ENCODE measurements at places on chromosomes 7 and 10.
A peak's percentile ranks its signal among the peaks of the same experiment; 100 is the strongest.

DNA sequence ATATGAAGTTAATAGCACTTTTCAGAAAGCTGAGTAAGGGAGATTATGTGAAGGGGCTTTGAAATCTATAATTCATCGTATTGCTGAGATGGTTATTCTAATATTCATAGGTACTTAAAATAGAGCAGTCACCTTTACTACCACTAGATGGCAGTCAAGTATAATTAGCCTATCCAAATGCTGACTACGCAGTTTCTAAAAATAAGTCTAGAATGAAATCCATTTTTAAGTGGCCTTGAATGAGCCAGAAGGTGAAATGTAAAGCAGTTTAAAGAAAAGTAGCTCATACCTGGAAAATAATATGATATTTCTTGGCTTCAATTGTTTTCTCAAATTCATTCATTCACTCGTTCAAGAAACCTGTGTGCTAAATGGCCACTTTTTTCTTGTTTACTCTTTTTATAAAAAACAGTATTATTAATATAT, 1277.1 kb downstream of the GATA3 start:
- DNase-seq = no peak

- no peak for DNase-seq
Measured at GRCh38 chr10:61752111-61753011, 89.6 kb downstream of the CABCOCO1 start.

- no peak for DNase-seq
Measured at GRCh38 chr7:19415123-19415522, 269.9 kb upstream of the FERD3L start.

- DNase-seq = no peak
Measured at GRCh38 chr10:122307669-122308416, 36.7 kb downstream of the BTBD16 start.

DNA sequence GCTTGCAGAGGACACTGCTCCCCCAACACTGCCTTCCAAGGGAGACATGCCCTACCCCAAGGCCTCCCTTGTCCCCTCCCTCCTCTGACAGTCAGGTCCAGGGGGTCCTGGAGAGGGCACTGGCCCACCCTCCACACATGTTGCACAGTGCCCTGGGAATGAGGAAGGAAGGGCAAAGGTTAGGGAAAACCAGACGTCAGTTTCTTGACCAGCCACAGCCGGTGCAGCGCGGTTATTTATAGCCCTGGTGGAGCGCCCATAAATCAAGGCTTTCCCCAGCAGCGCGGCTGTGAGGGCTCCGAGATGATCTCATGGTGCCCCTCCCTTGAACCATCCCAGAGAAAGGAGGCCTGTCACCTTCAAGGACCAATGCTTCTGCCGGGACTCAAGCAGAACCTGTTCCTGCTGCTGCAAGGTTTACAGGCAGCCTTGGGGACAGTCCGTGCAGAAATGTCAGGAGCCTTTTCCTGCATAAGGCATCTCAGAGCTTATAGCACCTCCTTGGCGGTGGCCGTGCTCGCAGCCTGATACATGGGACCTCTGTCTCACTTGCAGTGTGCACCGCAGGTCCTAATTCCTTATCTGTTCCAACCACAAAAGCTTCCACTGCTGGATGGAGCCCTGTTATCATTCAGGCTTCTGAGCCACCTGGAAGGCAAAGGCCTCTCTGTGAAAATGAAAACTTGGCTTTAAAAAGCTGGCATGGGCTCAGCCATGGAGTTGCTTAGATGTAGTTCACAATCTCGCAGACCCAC, 127.3 kb downstream of the LHPP start:
- no peak for DNase-seq

DNA sequence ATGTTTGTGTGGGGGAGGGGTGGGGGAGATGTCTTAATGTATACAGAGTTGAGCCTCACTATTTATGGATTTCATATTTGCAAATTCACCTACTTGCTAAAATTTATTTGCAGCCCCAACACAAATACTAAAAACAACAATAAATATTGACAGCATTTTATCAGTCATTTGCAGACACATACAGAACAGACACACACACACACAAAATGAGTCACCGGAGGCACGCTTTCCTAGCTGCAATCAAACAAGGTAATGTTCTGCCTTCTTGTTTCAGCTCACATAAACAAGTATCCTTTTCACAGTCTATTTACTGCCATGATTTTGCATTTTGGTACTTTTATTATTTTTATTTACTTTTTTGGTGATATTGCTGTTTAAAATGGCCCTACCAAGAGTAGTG, 88.5 kb downstream of the IPMK start:
- DNase-seq = no peak

- no peak for DNase-seq
Measured at GRCh38 chr10:19800161-19800560, 16.1 kb upstream of the PLXDC2 start.

DNA sequence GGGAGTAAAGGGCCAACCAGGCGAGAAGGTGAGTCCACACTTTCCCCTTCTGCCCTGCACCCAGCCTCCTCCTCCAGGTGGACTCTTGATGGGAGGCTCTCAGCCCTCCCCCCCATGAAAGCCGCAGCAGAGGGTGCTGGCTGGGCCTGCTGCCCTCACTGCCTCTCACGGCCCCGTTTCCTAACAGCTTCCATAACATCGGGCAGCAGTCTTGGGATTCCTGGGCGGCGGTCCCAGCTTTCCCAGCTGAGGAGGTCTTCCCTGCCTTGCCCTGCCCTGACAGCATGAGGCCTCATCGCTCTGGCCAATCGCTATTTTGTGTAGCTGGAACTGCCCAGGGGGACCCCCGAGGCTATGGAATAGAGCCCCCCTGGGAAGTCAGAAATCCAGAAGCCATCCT, 76.3 kb downstream of the COL13A1 start:
- DNase-seq = no peak

- DNase-seq = peak; percentile 8
Measured at GRCh38 chr7:30479202-30480120, 877 bp upstream of the NOD1 start.

DNA sequence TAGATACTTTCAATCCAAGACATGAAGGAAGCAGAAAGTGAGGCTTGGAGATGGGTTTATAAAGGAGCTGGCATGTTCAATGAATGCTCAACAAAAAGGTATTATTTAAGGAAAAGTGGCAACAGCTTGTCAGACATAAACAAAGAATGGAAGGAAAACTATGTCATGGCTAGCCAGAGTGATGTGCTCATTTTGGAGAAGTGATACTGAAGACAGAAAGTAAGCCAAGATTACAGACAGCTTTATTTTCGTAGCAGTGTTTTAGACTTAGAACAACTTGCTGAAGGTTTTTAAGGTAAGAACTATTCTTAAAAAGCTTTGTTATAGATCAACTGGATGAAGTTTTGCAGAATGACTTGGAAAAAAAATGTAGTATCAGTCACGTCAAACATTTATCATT, 160.5 kb upstream of the FERD3L start:
- no peak for DNase-seq

GRCh38 chr7:79185605-79186004, 267.9 kb downstream of the MAGI2 start:
- DNase-seq = no peak

DNA sequence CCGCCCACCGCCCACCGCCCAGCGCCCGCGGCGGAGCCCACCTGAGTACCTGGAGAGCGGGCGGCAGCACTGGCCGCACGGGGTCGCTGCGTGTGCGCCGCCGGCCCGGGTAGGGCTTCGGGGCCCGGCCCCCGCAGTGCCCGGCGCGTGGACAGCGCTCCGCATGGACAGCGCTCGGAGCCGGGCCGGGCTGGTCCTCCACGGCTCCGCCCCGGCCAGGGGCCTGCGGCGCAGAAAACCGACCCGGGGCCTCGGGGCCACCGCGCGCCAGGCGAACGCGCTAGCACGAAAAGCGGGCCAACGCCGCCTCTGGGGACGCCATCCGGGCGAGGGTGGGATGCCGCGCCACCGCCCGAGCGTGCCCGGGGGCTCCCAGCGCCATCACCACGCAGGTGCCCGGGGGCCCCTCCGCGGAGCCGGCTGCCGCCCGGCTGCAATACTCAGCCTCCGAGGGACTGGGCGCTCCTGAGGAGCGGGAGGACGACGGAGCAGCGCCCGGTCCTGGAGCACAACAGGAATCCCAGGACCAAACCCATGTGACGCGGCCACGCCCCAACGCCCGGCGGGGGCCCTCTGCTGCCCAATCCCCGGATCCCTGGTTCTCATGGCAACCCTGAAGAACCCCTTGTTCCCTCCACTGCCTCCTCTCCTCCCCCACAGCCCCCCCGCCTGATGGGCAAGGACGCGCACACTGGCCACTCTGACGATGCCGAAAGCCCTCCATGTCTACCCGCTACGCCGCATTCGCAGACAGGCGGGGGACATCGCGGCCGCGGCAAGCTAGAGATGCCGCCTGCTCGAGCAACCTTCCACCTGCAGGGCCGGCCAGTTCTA, at the start of gene GRB10:
Gene GRB10 (minus strand): TSS at position 522 of the 834 bp plus-strand sequence. CDS start 50,574 bp downstream, outside the sequence.
- no peak for DNase-seq

GRCh38 chr7:133319842-133320241, 67.0 kb downstream of the EXOC4 start:
- no peak for DNase-seq

- DNase-seq = no peak
Measured at GRCh38 chr10:12583891-12584595, 234.7 kb downstream of the CAMK1D start.

- DNase-seq = no peak
Measured at GRCh38 chr10:131500892-131501291, 189.4 kb upstream of the TCERG1L start.

DNA sequence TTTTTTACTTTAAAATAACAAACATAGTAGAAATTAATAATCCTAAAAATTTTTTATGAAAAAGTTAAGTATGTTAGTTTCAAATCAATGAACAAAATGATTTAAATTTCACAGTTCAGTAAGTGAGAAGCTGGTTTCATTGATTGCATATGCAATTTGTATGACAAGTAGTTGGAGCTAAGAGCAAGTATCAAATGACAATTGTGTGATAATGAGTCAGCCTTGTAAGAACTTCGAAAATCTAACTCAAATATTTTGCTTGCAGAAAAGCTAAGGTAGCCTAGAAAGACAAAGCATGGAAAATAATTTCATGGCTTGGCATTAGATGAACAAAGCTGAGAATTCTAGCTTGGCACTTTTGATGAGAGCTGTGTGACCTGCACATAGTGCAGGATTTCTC, 111.5 kb downstream of the HDAC9 start:
- DNase-seq = no peak

DNA sequence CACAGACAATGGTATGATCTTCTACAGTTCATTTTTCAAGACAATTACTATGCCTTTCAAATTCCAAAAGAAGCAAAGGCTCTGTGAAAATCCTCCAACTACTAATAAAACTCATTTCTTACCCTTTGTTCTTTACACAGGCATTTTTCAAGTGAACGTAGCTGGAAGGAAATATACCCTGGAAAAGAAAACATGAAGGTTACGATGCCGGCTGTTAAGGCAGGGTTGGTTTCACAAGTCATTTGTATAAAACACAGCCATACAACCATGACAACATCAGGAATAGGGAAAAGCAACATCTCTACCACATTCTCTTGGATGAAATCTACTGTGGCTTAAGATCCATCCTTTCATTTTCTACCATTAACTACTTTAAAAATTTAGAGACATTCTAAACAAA, 207.9 kb downstream of the DOCK4 start:
- DNase-seq = no peak

DNA sequence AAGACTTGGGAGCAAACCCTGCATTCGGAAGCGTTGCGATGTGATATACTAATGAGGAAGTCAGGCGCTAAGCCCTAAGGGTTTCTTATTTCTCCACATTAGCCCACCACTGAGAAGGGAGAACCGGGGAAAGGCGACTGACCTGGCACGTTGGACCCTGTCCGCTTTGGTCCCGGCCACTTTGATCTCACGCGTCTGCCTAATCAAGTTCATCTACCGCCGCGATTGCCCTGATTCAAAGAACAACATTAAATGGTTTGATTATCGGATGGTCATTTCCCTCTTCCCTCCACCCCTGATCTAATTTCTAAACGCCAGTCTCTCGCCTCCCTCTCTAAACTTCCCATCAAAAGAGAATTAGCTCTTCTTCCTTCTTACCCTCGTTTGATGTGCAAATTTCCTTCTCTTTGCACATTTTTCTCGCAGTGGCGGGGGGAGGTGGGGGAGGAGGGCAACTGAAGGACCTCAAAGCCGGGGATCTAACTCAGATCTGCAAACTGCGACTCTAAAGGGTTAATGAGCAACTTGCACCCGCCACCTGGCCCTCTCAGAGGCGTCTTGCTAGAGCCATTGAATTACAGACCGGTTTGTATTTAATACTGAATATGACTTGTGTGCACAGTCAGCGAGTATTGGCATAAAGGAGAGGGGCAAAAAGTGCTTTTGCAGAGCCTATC, 687 bp upstream of the DKK1 start:
- no peak for DNase-seq

- DNase-seq = no peak
Measured at GRCh38 chr7:108140671-108141070, 10.5 kb upstream of the LAMB4 start.

DNA sequence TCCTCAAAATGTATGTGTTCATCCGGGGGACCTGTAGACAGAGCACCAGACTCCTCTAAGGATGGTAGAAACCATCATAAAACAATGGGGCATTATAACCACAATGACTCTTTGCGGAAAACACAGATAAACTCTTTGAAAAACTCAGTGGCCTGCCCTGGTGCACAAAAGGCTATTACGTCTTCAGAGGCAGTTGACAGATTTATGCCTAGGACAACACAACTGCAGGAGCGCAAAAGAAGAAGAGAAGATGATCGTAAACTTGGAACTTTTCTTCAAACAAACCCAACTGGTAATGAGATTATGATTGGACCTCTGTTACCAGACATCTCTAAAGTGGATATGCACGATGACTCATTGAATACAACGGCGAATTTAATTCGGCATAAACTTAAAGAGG, 6.0 kb downstream of the RBM48 start:
- DNase-seq = no peak

DNA sequence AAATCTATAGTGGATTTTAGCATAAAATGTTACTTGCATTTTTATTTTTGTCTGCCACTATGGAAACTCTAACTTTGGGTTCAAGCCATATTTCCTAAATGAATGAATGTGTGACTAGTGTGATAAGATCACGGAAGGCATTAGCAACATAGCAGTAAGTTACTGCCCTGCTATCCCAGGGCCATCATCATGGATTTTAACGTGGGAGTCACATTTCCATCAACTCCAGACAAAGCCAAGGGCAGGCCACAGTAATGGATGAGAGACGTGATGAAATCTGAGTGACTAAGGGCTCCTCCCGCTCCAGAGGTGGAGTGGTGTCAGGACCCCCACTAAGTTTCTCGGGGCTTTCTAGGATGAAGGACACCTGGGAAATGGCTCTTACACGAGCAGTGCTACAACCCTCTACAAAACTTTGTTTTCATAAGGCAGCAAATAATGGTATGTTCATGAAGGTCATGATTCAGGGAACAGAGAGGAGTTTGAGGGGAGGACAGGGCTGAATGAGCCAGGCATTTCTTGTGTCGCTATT, 34.3 kb downstream of the C10orf120 start:
- DNase-seq = no peak

DNA sequence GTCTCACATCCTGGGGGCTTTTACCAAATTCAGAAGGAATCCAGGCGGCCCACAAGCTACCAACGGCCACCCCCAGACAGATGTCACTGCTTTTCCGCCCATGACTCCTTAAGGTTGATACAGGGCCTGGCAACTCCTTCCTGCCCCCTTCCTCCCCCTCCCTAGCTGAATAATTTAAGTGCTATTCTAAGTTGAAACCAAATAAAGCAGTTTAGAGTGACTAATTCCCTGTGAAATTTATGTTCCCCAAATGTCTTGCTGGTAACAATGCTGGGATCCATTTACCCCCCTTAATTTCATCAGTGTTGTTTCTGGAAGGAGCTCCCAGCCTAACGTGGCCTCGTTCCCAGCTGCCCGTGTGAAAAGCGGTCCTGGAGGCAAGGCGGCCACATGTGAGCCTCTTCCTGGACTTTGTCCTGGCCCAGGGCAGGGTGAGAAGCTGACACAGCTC, 109.6 kb downstream of the TMEM130 start:
- DNase-seq = no peak

- DNase-seq = no peak
Measured at GRCh38 chr7:138478499-138478908, 18.4 kb downstream of the TRIM24 start.
